ENCODE measurements at places on chromosomes 2 and 18.

DNA sequence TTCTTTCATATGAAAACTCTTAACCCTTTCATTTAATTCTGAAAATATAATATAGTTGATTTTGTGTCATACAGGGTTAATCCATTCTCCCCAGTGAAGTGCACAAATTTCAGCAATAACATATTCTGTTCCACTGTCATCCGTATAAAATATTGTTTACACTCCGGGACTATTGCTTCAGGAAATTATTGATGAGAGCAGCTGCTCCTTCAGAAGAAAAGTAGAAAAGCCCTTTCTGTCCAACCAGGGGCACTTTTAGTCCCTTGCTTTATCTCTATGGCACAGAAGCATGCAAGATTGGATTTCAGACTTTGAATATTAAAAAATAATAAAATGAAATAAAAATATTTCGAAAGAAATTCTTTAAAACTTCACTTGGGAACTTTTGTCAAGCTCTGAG, 535.7 kb upstream of the SLC39A10 start:
- no peak for DNase-seq

- DNase-seq: no peak
Observed at GRCh38 chr2:201149064-201149820, 33.3 kb downstream of the CFLAR start.

DNA sequence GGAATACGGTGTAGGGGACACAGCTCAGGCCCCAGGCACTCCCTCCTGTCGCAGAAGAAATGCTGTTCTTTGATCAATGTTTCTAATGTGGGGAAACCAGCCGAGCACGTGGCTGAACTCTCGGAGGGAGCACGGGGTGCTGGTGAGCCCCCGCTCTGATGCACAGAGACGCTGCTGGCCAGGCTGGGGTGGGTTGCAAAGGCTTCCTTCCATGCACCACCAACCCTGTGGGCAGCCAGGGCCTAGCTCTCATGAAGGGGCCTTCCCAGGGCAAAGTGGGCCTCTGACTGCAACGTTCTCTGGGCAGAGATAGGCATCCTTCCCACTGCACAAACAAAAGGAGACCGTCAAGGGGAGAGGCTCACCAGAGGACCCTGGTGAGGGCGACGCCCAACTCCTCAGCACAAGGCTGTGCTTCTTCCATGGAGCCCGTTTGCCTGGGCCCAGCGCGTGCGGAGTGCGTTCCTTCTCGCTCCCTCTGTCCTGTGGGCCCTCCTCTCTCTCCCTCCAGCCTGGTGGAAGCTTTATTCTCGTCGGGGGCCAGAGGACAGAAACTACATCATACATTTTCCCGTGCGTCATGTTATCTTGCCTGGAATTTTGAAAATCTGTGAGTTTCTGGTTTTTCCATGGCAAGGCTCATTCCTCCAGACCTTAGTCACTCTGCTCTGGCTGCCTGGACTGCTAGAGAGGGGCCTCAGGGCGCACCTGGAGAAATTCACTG, 61.1 kb upstream of the SP3 start:
- DNase-seq: no peak

GRCh38 chr2:200863782-200864175, 679 bp downstream of the CLK1 start:
- DNase-seq: no peak

DNA sequence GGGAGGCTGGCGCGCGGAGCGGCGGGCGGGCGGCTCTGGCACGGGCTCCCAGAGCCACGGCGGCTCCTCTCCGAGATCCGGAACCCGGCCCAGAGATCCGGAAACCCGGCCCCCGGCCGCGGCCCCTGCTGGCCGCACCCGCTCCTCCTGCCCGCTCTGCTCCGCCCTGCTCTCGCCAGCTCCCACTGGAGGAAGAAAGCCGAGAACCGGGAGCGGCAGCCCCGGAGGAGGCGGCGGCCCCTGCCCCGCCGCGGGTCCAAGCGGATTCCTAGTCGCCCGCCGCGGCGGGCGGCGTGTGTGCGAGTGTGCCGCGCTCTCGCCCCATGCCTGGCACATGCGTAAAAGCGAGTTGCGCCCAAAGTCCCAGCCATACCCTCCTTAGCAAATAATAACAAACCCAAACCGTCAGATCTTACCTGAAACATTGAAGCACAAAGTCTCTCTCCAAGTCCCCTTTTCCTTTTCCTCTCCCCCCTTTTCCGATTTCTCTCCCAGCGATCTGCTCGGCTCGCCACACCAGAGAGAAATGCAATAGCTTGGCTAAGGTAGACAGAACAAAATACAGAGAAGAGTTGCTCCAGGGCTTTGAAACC, 108.7 kb upstream of the KCTD1 start:
- no peak for DNase-seq

DNA sequence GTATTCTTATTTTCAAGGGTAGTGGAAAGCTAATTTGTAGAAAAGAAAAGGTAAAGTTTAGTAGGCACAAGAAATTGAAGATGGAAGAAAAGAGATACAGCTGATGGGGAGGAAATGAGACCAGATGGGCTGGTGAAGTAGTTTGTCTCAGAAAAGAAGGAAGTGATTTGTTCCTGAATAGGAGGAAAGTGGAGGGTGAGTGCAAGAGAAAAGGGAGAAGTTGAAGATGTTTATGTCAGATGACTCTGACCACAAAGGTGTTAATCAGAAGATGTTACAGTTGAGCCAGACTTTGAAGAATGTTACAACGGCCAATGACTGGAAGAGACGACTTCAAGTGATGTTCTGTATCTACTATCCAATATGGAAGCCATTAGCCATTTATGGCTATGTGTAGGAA, 21.2 kb downstream of the ZSCAN30 start:
- DNase-seq: no peak

GRCh38 chr2:23510471-23510870, 125.5 kb downstream of the KLHL29 start:
- DNase-seq: no peak

- no peak for DNase-seq
Observed at GRCh38 chr2:75310876-75311275, 111.6 kb upstream of the TACR1 start.

GRCh38 chr2:8996006-8996405, 7.5 kb downstream of the MBOAT2 start:
- no peak for DNase-seq

DNA sequence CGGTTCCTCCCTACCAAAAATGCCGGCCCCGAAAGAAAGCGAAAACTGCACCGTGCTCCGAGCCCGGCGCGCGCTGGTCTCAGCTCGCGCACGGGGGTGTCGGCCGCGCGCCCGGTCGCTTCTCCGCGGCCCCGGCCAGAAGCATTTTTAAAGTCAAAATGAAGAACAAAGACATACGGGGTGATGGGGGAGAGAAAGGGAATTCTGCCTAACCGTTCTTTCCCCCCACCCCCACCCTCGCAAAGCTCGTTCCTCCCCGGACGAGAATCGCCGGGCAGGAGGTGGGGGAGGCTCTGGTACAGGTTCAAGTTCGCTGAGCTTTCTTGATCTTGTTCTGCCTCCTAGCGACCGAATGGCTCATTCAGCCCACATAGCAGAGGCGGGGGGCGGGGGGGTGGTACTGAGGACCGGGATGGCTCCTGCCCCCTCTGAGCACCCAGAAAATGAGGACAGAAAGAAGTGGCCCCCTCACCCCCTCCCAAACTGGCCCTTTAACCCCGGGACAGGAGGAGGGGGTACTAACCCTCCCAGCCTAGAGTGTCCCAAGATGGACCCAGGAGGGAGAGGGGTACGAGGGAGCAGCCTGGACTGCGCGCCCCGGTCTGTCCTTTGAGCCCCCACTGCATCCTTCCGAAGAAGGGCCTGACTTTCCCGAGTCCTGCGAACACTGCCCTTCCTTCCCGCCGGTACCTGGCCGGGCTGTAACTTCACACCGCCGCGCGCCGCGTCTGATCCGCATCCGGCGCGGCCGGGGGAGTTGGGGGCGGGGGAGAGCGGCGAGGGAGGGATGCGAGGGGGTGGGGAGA, 3.1 kb downstream of the BCL11A start:
- DNase-seq: no peak

GRCh38 chr18:61607867-61608266, 274.6 kb downstream of the CDH20 start:
- no peak for DNase-seq

- DNase-seq: no peak
Observed at GRCh38 chr2:49004036-49004626, 150.2 kb downstream of the FSHR start.

DNA sequence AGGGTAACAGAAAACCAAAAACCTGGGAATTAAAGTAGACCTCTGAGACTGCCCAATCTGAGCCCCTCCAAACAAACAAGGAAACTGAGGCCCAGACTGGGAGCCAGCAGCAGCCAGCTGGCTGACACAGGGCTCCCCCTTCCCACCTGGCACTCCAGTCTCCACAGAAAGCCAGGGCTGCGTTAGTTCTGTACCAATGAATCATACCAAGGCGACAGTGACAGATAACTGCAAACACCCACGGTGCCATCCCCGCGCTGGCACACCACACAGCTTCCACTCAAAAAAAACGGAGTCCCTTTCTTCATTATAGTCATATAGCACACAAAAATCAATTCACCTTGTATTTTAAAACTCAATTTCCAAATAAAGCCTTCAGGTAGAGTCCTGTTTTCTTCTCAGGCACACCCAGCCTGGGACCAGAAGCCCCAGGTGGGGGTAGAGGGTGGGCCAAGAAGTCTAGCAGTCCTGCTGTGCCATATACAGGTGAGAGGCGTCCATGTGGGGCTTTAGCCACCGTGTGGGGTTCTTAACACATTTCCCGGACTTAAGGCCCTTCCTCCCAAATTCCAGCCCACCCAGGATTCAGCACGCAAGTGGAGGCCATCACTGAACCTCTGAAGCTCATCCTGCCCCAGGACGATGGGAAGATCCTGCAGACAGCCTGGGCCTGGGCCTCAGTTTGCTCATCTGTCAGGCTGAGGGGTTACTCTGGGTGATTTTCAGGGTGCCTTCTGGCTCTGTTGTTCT, 1.2 kb downstream of the PER2 start:
- no peak for DNase-seq

- no peak for DNase-seq
Observed at GRCh38 chr18:48815179-48815515, 135.6 kb downstream of the SMAD7 start.

DNA sequence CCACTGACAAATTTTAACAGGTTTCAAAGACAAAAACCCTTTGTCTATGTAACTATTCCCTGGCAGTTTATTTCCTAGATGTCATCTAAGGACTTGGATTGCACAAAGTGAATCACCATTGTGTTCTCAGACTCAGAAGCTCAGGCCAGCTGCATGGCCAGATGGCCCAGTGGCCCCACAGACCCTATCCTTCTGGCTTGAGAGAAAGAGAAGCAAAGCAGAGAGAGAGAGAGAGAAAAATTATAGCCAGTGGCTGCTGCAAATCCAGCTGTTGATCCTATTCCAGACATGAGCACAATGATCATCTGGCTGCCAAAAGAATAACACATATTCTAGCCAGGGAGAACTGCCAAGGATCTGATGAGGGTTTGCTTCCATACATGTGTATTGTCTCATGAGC, 25.8 kb downstream of the CTLA4 start:
- no peak for DNase-seq

GRCh38 chr2:24087032-24087431, 2.4 kb upstream of the TP53I3 start:
- no peak for DNase-seq

DNA sequence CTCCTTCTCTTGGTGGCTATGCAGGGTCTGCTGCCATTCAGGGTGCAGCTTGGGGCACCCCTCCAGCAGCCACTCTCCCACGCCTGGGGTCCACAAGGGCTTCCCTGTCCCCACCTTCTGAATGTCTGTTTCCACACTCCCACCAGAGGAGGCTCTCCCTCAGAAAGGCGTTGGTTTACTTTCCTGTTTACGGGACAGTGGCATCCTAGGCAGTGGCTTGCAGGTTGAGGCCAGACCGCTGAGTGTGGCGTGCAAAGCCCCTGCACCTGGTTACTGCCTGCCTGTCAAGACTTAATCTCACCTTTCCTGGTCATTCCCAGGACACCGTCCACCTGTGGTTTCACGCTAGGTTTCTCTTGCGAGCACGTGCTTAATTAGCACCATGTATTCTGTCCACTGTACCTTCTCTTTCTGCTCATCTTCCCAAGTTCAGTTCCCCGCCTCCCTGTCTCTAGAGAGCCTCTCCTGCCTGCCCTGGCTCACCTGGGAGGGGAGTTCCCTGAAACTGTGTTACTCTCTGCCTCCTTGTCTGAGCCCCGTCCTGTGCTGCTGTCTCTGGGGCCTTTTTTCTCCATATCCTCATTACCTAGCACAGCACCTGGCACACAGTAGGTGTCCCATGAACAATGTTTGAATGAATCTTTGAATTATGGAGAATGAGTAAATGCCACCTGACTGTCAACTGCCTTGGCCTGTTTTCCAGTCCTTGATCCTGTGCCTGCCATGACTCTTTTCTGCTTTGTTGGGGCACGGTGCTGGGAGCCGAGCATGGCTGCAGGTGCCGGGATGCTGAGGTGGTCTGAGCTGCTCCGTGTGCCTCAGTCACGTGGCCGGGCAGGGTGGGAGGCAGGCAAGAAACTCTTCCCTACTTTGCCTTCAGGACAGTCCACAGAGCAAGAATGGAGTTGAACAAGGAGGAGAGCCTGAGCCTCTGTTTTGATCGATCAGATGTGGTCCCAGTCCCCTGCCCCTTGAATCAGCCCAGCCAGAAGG, 56.4 kb downstream of the ARHGEF4 start:
- no peak for DNase-seq

GRCh38 chr2:60515721-60516226, 37.7 kb downstream of the BCL11A start:
- DNase-seq: no peak

DNA sequence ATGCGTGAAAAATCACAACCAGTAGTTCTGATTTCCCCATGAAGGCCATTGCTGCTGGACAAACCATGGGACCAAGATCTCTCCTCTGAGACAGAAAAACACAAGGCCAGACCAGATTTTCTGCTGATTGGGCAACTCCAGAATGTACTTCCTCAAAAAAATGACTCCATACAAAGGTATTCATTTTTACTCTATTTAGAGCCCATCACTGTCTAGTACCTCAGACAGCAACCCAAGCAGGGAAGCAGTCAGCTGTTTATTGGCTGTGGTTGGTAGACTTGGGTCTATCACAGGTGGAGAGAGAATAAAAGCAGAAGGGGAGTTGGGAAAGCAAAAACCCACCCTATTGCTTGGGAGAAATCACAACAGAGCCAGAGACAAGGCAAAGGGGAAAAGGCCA, 219.9 kb downstream of the PIK3C3 start:
- no peak for DNase-seq

GRCh38 chr18:74216661-74217110, 68.4 kb downstream of the TIMM21 start:
- DNase-seq: no peak

DNA sequence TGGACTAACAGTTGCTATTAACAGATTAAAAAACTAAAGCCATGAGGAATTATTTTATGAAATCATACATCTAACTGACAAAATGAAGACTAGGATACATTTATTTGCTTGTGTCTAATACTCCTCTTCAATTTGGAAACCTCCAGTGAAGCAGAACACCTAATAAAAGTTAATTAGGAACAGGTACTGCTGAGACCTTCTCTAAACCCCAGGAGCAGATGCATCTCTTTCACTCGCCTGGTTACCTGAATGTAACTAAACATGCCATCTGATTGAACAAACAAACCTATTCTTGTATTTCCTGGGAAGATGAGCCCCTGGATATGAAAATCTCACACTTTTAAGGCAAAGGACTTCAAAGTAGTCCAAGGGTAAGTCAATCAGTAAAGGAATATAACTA, 898.2 kb downstream of the NRXN1 start:
- DNase-seq: no peak

- DNase-seq: no peak
Observed at GRCh38 chr2:13581471-13581870, 864.7 kb downstream of the TRIB2 start.

GRCh38 chr2:44477657-44478414, 116.1 kb downstream of the CAMKMT start:
- no peak for DNase-seq

All from activated effector memory CD4-positive, alpha-beta T cell treated with Interleukin-2 at 50 U/mL for 16 hours (primary cell).